ENCODE measurements at places on chromosomes 7 and 10.

DNA sequence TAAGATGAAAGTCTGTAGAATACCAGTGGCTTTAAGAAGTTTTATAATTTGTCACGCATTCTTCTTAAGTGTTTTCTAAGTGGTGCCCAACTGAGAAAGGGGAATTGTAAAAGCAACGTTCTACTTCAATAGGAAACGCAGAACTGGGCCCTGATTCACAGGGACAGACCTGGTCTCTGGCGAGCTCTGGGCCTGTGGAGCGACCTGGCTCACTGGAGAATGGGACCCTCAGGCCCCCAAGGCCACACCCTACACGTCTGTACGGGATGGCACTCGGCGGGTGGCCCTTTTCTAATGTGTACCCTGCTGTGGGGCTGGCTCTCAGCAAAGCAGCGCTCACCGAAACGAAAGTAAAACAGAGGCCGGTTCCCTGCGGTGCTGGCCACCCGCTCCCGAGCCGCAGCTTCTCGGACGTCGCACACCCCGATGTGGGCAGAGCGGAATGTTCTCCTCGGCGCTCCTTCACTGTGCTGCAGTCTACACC is 205.0 kb downstream of the DIP2C start:
- no peak for DNase-seq

GRCh38 chr10:12435348-12435747 is 86.0 kb downstream of the CAMK1D start:
- DNase-seq = no peak

DNA sequence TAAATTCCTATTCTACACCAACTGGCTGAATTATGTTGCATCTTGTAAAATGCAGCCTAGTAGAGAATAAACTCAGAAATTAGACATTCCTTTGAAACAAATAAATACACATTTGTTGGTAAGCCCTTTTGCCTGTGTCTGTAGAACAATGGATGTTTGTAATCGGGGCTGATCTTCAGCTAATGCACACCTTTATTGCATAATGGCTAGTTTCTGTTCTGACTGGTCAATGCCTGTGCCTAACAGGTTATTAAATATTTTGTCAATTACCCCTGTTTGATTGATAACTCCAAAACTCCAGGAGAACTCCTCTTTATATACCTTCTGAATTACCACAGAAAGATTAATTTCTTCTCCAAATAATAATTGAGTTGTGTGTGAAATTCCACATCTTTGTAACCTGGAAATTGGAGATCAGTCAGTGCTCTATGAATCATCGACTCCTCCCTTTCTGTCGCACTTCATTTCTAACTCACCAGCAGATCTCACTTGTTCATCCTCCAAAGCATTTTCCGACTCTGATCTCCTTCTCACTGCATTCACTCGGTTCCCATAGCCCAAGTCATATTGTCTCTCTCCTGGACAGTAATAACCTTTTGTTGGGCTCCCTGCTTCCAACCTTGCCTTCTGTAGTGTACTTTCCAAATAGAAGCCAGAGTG is 196.0 kb upstream of the FZD1 start:
- DNase-seq = no peak

DNA sequence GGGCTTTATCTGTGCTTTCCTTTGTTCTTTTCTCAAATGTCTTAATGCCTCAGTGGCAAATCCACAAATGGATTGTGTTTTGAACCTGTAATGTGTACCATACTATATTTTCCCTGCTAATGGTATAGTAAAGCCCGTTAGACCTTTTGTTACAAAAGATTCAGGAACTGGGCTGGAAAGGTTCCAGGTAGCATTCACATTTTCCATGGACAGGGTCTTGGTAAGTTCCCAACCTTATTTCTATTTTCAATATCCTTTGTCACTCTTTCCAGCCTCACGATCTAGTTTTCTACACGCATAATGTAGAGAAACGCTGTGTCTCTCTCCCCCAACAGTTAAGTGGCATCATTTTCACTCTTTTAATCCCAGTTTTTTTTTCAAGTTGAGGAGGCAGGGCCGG is 153.0 kb downstream of the PLCE1 start:
- DNase-seq = no peak

DNA sequence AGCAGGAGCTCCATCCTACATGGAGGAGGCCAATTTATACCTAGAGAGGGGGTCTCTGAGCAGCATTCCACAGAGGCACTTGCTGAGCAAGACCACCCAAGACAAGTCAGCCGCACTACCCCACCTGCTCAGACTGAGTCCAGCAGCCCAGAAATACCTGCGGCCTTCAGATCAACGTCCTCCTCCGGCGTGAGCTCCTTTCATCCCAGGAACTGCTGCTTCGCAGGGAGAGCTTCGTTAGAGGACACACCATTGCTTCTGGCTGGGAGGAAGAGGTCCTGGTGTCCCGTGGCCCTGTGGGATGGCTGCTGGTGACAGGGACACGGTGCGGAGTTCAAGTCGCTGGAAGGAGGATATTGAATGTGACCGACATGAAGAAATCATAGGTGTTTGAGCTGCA is 216.9 kb upstream of the PPP2R2D start:
- no peak for DNase-seq

DNA sequence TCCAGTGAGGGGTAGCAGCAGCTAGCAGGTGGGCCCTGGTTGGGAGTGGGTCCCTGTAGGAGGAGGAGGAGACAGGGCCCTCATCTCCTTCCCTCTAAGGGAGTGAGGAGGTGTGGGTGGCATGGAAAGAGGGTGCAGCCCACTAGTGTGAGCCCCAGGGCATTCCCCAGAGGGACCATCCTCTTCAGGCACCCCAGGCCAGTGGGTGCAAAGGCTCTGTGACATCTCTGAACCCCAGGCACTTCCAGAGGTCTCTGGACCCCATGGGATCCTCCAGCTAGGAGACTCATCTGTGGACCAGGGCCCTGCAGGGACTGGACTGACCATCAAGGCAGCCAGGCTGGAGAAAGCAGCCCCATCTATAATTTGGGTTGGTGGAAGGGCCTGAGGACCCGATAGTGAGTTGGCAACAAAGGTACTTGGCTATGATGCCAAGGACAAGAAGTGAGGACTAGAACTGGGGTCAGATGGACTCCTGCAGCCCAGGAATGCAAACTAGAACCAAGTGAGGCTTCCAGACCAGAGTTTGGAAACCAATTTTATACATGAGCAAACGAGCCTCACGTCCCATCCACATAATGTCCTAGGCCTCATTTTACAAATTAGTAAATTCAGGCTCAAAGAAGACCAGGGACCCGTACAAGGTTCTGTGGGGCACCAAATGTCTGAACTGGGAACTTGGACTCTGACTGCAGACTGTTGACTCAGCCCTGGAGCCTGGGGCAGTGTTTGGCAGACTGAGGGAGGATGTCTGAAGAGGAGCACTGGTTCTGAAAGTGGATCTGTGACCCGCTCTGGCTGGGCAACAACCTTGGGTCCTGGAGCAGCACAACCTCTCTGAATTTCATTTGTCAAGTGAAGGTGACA is 1.4 kb upstream of the VSTM4 start:
- no peak for DNase-seq

GRCh38 chr10:44862924-44863323 is 48.2 kb upstream of the TMEM72 start:
- no peak for DNase-seq

DNA sequence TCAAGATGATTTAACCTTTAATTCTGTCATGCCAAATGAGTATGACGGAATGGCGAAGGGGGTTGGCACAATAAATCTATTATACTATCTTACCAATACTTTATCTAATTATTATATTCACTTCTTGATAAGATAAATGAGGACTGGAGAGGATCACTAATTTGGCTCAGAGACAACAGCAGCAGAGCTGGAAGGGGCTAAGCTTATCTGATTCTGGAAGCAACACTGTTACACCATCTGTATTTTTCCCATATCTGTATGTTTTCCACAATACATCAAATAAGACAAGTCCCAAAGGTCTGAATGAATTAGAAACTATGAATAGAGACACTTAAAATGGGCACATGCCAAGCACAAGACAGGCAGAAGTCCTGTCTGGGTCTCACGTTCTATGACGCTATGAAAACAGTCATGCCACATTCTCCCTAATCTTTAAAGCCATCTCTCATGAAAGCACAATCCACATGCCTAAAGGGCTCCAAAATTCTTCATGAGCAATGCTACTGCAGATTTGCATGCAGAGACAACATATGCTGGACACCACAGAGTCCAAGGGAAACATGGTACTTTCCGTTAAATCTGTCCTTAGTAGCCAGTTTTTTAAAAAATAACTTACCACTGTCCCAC is 88.3 kb downstream of the SLC25A13 start:
- no peak for DNase-seq
